ENCODE measurements at places on chromosomes 7 and 10.
A peak's percentile ranks its signal among the peaks of the same experiment; 100 is the strongest.

DNA sequence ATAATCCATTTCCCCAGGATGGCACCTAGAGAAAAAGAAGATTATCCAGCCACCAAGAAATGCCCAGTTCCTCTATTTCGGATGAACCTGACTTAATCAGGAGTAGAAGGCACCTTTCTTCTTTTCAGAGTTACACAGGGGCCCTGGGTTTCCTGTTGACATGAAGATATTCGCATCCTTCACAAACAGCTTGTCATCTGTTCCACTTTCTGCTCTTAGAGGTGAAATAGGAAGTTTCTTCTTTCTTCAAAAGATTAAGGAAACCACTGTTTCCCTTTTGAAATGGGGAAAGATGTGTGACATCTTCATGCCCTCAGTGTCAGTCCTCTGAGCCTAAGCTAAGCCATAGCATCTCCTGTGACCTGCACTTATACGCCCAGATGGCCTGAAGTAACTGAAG lies 39.1 kb upstream of the RAB18 start:
- no peak for DNase-seq

DNA sequence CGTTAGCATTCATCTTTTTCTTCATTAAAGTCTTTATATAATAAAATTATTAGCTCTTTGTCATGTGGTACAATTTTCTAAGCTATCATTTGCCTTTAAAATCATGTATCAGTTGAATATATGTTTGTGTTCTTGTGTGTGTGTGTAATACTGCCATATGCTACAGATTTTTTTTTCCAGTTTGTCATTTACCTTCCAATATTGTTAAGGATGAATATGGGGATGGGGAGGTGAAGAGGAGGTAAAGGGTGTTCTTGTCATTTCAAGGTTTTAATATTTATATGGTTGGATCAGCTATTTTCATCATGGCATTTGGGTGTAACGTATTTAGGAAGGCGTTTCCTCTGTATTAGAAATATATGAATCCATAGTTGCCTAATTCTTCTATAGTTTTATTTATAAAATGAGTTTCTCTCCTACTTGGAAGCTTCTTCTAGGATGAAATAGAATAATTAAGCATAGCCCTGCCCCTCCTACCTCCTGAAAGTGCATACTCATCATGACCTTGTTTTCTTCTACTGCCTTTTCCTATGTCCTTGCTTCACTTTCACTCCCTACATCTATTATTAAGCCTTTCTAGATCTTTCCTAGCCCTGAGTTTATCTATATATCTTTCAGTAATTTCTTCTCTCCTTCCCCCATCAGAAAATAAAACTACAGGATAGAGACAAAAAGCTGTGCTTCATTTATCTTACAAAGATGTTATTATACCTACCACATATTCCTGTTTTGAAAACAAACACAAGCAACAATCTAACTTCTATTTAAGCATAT lies 25.1 kb downstream of the RAB18 start:
- no peak for DNase-seq

GRCh38 chr7:129311429-129311828 lies 86.6 kb downstream of the AHCYL2 start:
- DNase-seq: no peak

DNA sequence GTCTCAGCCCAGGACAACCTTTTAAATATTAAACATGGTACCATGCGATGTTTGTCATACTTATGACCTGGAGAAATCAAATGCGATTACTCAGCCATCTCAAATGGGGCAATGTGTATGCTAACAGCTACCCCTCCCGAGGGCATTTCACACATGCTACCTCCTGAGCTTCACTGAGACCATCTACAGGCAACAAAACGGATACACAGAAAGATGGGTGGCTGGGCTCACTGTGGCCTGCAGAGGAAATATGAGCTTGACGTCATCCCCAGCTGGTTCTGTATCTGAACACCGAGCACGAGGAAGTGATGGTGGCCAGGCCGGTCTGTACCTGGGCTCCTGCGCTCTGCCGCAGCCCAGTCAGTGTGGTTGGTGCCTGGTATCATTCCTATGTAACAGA lies 374.3 kb downstream of the RPS24 start:
- no peak for DNase-seq

DNA sequence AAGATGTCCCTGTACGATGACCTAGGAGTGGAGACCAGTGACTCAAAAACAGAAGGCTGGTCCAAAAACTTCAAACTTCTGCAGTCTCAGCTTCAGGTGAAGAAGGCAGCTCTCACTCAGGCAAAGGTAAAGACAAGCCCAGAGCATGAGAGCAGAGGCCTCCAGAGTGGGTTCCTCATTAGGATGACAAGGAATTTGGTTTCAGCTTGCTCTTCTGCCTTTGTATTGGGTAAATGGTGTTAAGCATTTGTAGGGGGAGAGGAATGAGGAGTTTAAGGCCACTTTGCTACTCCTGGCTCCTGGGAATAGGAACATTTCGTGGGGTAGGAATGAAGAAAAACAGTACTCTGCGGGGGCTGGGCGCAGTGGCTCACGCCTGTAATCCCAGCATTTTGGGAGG lies 8.2 kb downstream of the RBM17 start:
- no peak for DNase-seq

GRCh38 chr7:151873402-151873965 lies 3.4 kb downstream of the PRKAG2 start:
- no peak for DNase-seq

DNA sequence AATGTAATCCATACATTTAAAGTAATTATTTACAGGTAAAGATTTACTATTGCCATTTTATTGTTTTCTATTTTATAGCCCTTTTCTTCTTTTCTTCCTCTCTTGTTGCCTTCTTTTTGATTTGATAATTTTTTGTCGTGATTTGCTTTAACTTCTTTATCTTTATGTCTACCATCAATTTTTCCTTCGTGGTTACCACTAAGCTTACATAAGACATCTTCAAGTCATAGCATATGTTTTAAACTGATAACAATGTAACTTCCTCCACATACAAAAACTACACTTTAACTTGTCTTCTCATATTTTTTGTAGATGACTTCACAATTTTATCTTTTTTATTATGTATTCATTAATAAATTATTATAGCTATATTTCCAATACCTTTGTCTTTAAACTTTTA lies 316.6 kb downstream of the PLXDC2 start:
- DNase-seq: no peak

- DNase-seq: no peak
Observed at GRCh38 chr7:122430710-122431109, 126.2 kb upstream of the FEZF1 start.

- DNase-seq: no peak
Observed at GRCh38 chr10:131676800-131677421, 223.9 kb upstream of the PPP2R2D start.

GRCh38 chr10:46247808-46248569 lies 38.8 kb upstream of the ANTXRL start:
- no peak for DNase-seq

- DNase-seq: no peak
Observed at GRCh38 chr10:133104963-133105640, 17.4 kb downstream of the ADGRA1 start.

DNA sequence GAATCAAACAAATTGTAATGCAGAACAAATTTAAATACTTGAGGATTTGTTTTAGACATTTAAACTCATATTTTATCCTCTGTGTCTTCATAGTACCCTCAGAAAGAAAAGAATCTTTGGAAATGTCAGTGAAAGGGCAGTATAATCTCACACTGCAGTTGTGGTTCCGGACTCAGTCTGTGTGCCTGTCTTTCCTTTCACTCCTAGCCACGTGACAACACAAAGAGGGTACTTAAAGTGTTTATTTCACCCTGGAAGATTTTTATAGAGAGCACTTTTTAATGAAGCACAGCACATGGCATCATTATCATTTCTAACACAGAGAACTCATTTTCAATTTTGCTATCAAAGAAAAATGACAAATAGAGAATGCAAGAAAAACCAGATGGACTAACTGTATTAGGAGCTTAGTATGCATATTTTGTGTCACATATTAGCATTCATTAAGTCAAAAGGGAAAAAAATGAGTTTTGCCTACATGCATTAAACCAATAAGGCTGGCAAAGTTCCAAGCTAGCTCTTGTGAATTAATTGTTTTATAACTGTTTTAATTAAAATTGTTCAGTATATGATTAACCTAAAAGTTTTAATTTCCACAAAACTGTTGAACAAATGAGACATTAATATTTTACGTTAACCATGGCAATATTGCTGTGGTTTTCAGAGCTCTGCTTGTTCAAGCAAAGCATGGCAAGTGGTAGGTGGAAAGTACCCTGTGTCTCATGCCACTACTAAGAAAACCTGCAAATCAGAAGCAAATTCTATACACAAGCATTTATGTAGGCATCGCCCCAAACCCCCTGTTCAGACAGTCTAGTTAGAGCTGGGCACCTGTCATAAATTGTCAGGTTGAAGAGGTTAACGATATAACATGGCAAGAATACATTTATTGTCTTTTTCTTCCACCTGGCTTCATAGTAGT lies 65.9 kb downstream of the AUTS2 start:
- no peak for DNase-seq

DNA sequence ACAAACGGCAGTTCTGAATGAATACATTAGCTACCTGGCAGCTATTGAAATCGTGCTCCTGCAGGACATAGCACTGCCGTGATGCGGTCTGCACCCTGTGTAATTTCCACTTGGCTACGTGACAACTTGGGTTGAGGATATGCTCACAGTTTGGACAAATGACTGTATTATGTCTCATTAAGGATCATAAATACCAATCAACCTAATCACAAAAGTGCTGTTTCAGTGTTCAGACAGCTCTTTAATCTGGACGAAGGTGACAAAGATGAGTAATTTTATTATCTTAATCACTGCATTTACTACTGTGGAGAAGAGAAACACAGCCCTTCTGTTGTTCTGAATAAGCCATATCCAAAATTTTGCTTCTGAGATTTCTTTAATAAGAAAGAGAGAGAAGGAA lies 210.8 kb upstream of the PFKP start:
- DNase-seq: no peak

DNA sequence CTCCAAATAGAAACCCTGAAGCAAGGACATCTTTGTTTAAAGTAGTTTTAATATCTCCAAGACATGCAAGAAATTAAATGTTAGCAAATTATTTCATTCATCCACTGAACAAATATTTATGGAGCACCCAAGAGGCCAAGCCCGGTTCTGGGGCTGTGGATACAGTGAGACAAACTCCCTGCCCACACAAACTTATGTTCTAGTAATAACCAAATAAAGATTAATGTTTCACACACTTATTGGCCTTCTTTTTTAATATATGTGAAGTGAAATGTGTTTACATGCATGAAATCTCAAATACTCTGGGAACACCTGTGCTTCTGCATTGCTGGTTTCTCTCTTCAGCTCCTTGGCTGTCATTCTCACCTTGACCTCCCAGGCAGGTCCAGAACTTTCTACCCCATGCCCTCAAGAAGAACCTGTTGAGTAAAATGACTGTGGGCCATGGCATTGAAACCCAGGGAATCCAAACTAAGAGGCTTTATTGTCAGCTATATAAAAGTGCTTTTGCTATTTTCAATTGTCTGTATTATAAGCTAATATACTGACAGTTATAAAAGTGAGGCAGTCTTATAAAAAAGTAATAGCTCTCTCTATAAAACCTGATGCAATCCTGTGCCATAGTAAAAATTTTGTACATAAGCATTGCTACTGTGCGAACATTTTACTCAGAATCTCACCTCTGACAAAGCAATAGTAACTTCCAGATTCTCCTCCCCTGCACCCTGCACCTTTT lies 43.7 kb downstream of the SVIL start:
- no peak for DNase-seq

- peak; percentile 3 for DNase-seq
Observed at GRCh38 chr10:86688398-86688921, 20.1 kb downstream of the LDB3 start.

DNA sequence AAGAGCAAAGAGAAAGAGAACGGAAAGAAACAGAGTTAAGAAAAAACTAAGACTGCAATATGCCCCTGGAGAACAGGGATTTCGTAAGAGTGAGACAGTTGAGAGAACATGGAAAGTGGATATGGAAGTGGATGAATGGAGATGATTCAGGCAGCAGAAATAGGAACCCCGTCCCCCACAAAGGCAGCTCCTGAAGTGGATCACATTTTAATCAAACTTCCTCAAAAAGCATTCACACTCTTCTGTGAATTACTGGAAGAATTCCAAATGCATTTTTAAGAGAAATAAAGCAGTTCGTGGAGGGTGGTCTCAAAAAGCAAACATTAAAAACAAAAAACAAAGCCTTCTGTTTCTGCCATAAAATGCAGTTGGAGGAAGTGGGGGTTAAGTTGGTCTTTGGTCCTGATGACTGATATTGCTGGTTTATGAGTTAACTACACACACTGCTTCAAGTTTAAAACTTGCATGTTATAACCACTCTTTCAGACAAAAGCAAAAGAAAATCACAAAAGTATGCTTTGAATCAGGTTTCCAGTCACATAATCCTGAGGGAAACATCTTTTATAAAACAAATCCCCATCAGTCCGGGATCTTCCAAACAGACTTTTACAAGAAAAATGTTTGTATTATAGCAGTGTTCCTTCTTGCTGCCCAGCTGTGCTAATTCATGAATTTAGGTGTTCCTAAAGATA lies 214.3 kb downstream of the FANK1 start:
- no peak for DNase-seq

DNA sequence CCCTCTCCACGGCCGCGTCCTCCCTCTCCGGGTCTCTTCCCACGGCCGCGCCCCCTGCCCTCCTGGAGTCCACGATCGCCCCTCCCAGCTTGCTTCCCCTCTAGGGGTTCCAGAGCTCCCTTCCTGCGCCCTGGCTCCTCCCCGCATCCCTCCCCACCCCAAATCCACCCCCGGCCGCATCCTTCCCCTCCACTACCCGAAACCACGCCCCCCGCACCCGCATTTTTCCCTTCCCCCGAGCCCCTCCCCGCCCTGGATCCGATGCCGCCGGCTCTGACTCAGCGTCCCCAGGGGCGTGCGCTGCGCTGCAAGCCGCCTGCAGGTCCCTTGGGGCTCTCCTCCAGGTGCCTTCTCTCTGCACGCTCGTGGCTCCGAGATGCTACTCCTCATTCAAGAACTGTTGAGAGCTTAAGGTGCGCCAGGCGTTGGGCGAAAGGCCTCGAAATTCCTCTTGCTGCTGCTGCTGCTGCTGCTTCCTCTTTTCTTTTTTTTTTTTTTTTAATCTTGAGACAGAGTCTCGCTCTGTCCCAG lies 372 bp upstream of the TMEM130 start:
- peak; percentile 69 for DNase-seq

GRCh38 chr7:143216151-143216550 lies 5.7 kb upstream of the TAS2R40 start:
- DNase-seq: no peak

DNA sequence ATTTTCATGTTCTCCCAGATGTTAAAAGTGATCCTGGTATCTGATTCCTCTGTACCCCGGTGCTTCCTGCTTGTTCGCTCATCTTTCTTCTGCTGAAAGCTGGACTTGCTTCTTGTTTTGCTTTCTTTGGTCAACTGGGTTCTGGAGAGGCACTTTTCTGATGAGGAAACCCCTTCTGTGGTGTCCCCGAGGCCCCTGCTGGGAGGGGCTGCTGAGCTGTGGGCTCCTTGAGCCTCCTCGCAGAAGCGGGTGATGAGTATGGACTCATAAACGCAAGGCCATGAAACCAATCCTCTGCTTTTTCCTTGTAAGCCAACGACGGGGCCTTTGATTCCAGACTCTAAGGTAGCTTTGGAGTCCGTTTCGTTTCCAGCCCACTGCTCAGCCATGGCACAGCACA lies 7.8 kb downstream of the WIPI2 start:
- DNase-seq: no peak
